Right forelimb (tissue), 1 donor: ENCODE measurements at places on chromosomes 12 and 14.

- DNase-seq, result no peak
Measured at GRCh38 chr12:18629916-18630315, 107.9 kb downstream of the PLCZ1 start.

- DNase-seq, result no peak
Measured at GRCh38 chr12:124464830-124465229, 102.6 kb downstream of the NCOR2 start.

DNA sequence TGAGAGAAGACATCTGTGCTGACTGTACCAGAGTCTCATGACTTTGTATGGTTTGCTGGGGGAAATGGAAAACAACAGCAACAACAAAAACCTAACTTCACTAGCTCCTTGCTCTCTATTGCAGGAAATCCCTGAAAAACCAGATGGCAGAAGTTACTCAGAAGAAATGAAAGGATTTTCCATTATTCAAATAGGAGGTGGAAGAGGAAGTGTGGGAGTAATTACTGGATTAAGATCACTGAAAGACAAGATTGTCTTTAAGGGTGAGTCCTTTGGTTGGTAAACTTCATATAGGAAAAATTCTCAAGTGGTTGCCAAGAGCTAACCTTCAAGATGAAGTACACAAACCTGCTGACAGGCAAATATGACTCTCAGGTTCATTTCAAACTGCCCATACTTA is 391.9 kb upstream of the ATP2B1 start:
- DNase-seq, result no peak

DNA sequence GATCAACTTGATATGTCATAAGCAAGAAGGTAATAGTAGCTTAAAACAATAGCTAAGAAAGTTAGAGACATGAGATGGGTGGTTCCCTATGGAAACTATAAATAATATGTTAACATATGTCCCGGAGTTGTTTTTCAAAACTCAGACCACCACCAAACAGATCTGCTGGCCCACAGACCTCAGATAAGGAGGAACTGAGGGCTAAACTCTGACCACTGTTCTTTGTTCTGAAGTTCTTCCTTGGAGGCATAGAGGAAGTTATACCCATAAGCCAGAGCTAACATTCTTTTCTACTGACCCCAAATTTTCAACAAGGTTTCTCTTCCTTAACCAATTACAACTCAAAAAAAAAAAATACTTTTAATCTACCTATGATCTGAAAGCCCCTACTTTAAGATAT is 156.1 kb upstream of the FSCB start:
- no peak for DNase-seq

DNA sequence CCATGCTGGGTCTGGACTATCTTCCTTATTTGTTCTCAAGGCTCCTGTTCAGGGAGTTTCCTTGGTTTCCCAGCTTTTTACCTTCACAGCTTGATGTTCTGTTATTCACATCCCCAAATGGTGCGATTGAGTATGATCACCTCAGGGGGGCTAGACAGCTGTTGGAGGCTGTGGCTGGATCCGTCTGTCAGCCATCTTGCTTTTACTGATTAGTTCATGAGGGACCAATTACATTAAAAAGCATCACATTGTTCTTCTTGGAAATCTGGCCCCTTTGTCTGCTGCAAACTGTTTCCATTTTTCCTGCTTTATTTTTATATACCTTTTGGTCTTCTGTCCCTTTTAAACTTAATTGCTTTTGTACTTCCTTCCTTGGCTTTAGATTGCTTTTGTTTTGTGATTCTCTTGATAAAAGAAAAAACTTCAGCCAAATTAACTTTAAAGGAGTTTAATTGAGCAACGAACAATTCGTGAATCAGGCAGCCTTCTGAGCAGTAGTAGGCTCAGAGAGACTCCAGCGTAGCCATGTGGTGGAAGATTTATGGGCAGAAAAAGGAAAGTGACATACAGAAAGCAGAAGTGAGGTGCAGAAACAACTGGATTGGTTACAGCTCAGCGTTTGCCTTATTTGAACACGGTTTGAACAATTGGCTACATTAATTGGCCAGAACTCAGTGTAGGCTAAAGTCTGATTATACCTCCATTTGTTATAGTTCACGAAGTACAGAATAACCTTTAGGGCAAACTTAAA is 208.7 kb downstream of the AEBP2 start:
- DNase-seq, result no peak

DNA sequence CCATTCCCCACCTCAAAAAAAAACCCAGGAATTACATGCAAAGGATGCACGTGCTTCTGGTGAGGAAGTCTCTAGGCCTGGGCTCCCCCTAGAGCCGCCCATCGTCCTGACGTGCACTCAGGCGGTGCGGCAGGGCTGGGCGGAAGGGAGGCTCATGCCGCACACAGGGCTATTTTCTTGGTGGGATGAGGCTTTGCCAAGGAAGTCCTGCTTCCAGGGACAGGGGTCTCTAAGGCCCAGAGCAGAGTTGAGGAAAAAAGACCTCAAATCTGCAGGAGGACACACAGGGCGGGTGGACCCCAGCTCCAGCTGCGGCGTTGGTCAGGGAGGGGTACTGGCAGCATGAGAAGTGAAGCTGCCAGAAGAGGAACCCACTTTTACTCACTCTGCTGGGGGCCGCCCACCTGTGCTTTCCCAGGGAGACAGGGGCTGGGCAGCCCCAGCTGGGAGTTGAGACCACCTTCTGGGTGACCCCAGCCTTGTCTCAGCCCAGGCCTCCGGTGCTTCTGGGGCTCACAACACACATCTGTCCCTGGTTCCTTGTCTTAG is 4.2 kb downstream of the RHOF start:
- DNase-seq, result no peak

DNA sequence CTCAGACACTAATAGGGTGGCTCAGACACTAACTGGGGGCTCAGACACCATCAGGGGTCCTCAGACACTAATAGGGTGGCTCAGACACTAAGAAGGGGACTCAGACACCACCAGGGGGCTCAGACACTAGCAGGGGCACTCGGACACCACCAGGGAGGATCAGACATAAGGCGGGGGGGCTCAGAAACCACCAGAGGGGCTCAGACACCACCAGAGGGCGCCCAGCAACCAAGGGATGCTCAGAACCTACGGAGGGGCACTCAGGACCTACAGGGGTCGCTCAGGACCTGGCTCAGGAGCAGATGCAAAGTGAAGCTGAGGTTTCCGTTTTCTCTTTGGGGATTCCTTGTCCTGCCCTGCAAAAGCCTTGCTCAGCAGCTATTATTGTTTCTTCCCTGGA is 448.5 kb downstream of the TMEM121 start:
- DNase-seq, result no peak

DNA sequence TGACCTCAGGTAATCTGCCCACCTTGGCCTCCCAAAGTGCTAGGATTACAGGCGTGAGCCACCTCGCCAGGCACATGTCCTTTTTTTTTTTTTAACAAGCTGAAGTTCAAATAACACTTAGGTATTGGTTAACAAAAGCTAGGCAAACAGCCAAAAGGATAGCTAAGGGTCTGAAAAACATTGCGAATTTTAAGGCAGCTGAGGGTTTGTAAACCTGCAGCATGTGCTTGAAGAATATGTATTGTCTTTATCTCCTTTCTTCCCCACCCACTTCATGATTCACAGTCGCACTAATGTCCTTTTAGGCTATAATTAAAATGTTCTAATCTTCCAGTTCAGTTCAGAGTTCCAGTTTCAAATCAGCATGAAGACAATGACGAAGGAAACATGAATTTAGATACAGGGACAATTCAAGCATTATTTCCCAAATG is 30.1 kb upstream of the CERS5 start:
- DNase-seq, result no peak

DNA sequence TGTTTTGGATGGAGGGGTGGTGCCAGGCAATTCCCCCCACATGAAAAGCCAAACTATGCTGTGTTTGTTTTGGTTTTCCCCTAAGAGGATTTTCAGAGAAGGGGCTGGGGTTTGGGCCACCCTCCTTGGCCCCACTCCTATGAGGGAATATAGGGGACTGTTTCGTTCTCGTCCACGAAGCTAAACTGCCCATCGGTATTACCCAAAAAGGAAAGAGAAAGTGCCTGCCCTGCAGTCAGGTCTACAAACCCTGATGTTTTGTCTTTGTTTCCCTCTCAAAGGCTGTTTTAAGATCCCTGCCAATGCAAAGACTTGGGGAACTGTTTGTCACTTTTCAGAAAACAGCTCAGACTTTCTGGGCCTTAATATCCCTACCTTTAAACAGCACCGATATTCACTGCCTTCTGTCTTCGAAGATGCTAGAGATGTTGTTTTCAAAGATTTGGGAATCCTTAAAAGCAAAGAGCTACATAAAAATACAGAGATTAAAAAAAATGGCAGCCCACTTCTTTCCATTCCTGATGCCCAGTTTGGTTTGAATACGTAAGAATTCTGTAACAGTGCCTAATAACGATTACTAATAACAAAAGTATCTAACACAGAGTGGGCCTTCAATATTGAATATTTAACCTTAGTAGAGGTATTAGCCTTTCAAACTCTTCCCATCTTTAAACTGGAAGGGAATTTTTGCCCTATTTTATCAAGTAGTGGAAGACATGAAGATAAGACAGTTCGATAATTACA is 518.4 kb downstream of the MED13L start:
- no peak for DNase-seq

- DNase-seq, result no peak
Measured at GRCh38 chr12:89878950-89879349, 170.3 kb upstream of the ATP2B1 start.
